Activated T-helper 1 cell treated with anti-CD3 and anti-CD28 coated beads, Interleukin-12 subunit alpha, Interleukin-12 subunit beta, Interleukin-2, Interleukin-4 antibody, amounts not matched to agents 30 ng/mL and 10 ng/mL and 1 ng/mL, durations not matched to agents 14 hours and 24 hours and 36 hours (primary cell): ENCODE measurements at places on chromosomes 4 and X.
A peak's percentile ranks its signal among the peaks of the same experiment; 100 is the strongest.

DNA sequence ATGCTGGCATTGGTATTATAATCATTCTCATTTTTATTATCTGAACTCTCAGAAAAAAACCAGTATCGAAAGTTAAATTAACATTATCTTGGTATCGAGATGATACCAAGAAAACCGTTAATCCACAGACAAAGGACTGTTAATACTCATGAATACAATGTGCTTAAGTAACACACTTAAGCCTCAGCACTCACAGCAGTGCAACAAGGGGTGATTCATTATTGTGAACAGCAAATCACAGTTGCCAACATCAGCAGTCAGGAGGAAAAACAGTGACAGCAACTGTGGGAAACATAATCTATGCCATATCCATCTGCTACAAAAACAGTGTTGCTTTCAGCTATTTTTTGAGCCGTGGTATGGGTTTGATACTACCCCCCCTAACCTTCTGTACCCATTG, 210.9 kb upstream of the ATOH1 start:
- no peaks in the 10 kb centered on the region for H3K4me1 ChIP-seq
- no peak overlapping the region for H3K4me3 ChIP-seq
- DNase-seq, result no peak
- H3K36me3 ChIP-seq, result no peaks in the 10 kb centered on the region

DNA sequence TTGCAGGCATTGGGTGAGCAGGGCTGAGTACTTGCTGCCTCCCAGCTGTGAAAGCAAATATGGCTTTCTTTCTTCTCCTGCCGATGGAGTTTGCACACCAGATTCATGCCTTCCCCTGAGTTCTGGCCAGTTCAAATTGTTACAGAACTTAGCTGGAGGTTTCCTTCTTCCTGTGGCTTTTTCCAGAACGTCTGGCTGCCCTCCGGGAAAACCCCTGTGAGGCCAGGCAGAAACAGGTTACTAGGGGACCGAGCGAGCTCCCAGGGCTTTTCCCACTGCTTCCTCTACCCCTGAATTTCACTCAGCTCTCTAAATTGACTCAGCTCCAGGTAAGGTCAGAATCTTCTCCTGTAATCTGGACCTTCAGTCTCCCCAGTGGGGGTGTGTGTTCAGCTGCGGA, 482.4 kb downstream of the C4orf33 start:
- no peak for DNase-seq
- no peak overlapping the region for H3K27ac ChIP-seq
- no peak overlapping the region for H3K4me3 ChIP-seq
- no peaks in the 10 kb centered on the region for H3K4me1 ChIP-seq
- no peaks in the 10 kb centered on the region for H3K27me3 ChIP-seq

GRCh38 chrX:75638332-75638731, 115.5 kb upstream of the ZDHHC15 start:
- no peaks in the 10 kb centered on the region for H3K27me3 ChIP-seq
- no peak overlapping the region for H3K4me3 ChIP-seq
- no peaks in the 10 kb centered on the region for H3K4me1 ChIP-seq
- H3K36me3 ChIP-seq, result no peaks in the 10 kb centered on the region
- no peak for DNase-seq
- no peak overlapping the region for H3K27ac ChIP-seq

DNA sequence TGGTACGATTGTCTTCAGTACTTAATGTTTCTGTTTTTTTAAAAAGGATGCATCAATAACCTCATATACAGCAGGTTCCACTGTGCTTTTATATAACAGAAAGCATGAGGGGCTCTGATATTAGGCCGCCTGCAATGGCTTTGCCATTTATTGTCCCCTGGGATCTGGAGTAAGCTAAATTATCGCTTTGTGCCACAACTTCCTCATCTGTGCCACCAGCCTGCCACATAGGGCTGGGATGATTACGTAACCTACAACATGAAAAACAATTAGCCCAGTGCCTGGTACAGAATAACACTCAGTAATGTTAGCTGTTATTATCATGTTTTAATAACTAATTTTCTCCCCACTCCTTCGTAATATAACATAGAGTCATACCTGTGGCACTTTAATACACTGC, 65.5 kb upstream of the TRIM2 start:
- no peaks in the 10 kb centered on the region for H3K36me3 ChIP-seq
- H3K4me1 ChIP-seq, result peaks cover 20% of the 10 kb centered on the region
- H3K4me3 ChIP-seq, result no peak overlapping the region
- H3K27me3 ChIP-seq, result peaks cover 23% of the 10 kb centered on the region
- no peak for DNase-seq
- H3K27ac ChIP-seq, result no peak overlapping the region

- no peaks in the 10 kb centered on the region for H3K36me3 ChIP-seq
- H3K27ac ChIP-seq, result no peak overlapping the region
- no peak for DNase-seq
- no peak overlapping the region for H3K4me3 ChIP-seq
- H3K4me1 ChIP-seq, result no peaks in the 10 kb centered on the region
These were observed 90.4 kb upstream of the CITED1 start for GRCh38 chrX:72396117-72396516.

DNA sequence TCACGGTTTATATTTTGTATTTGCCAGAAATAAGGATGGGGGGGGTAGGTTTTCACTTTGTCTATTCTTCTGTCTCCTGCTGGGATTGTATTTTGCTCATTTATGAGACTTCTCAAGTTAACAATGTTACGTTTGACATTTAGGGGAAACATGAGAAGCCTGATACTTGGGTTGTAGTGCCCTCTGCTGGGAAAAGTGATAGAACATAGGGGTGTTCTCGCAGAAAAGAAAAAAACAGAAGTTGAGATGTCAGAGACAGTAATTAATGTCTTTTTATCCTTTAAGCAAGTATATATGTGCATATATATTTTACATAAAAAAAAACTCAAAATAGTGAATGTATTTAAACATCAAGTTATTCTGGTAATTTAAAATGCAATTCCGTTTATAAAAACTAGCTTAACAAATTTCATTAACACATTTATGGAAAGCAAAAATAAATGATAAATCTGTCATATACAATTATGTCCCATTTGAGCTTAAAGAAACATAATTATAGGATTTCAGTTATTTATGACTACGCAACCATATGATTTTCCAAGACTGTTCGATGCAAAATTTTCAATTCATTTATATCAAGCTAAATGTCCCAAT, 46.0 kb upstream of the TMPRSS11F start:
- H3K27ac ChIP-seq, result no peak overlapping the region
- no peak overlapping the region for H3K4me3 ChIP-seq
- H3K27me3 ChIP-seq, result peaks cover 6% of the 10 kb centered on the region
- H3K4me1 ChIP-seq, result no peaks in the 10 kb centered on the region
- no peak for DNase-seq
- H3K36me3 ChIP-seq, result no peaks in the 10 kb centered on the region

DNA sequence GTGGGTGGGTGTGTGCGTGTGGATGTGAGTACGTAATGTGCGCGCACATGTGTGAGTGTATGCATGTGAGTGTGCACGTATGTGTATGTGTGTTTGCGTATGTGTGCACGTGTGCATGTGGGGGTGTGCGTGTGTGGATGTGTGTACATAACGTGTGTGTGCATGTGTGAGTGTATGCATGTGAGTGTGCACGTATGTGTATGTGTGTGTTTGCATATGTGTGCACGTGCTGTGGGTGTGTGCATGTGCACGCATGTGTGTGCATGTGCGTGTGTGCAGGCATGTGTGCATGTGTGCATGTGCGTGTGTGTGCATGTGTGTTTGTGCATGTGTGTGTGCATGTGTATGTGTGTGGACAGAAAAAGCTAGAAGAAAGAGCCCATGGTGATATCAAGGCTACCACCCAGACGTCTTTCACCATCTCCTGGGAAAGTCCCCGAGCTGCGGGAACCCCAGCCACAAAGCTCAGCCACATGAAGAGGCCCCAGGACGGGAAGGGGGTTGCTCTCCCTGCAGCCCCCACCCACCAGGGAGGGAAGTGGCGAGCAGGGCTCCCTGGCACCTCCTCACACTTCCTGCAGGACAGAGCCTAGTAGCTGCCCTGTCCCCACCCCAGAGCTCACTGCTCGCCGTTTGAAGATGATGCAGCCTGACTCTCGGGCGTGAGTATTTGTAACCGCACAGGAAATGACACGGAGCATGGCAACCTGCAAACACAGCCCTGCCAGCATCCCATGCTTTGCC, 108.3 kb downstream of the DCTD start:
- DNase-seq, result peak; percentile 73
- peaks cover 2% of the 10 kb centered on the region for H3K36me3 ChIP-seq
- H3K4me1 ChIP-seq, result no peaks in the 10 kb centered on the region
- peak overlapping the region; percentile 57 for H3K4me3 ChIP-seq
- H3K27ac ChIP-seq, result peak overlapping the region; percentile 91
- H3K27me3 ChIP-seq, result peaks cover 18% of the 10 kb centered on the region

DNA sequence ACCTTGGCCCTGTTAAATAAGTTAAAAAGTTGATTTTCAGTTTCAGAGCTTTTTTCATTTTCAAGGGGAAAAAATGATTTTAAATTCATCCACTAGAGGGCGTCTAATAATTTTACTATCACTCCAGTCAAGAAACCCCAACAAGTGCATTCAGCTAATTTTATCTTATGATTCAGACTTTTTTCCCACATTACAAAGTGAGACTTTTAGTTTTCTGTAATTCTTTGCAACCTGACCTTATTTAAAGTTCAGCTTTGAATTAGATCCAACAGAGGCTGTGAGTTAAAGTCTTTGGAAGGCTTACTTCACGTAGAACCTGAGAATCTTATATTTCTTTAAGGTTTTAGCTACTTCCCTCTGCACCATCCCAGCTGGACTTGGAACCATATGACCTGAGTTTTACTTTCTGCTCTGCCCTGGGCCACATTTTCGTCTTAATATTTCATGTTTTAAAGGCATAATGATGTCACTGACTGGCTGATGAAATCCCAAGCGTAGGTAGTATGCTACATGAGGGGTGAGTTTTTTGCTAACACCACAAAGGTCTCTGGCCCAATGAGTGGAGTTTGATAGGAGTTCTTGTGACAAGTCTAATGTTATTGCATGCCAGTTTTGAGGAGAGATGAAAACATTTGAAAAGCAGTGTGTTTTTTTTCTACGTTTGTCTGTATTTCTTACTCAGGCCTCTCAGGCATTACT, 7.2 kb downstream of the GNRHR start:
- H3K4me1 ChIP-seq, result peaks cover 13% of the 10 kb centered on the region
- no peaks in the 10 kb centered on the region for H3K27me3 ChIP-seq
- peaks cover 2% of the 10 kb centered on the region for H3K36me3 ChIP-seq
- no peak overlapping the region for H3K4me3 ChIP-seq

- no peak overlapping the region for H3K4me3 ChIP-seq
- no peak for DNase-seq
- peaks cover 8% of the 10 kb centered on the region for H3K36me3 ChIP-seq
- H3K27ac ChIP-seq, result no peak overlapping the region
- H3K27me3 ChIP-seq, result no peaks in the 10 kb centered on the region
These were observed 85.9 kb downstream of the ASMT start for GRCh38 chrX:1700757-1701156.

GRCh38 chrX:50881028-50881427, 29.5 kb upstream of the BMP15 start:
- H3K4me3 ChIP-seq, result no peak overlapping the region
- H3K27me3 ChIP-seq, result no peaks in the 10 kb centered on the region
- no peak overlapping the region for H3K27ac ChIP-seq

DNA sequence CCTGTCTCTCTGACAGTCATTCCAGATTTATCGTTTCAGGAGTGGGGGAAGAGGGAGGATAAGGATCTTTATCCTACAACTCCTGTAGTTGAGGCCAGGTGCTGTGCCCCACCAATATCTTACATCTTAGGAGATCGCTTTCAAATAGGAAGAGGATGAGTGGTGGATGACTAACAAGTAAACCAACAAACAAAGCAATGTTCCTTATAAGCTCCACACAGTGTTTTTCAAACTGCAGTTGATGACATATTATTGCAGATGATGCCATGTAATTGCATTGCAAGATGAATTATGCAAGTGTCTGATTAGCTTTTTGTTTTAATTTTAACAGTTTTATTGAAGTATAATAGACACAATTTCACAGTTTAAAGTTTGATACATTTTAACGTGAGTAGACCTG, 35.8 kb upstream of the TMEM164 start:
- DNase-seq, result no peak
- H3K4me1 ChIP-seq, result no peaks in the 10 kb centered on the region
- no peak overlapping the region for H3K27ac ChIP-seq
- H3K4me3 ChIP-seq, result no peak overlapping the region
- no peaks in the 10 kb centered on the region for H3K36me3 ChIP-seq

- no peak overlapping the region for H3K27ac ChIP-seq
- DNase-seq, result no peak
- H3K36me3 ChIP-seq, result no peaks in the 10 kb centered on the region
- no peak overlapping the region for H3K4me3 ChIP-seq
- no peaks in the 10 kb centered on the region for H3K4me1 ChIP-seq
- H3K27me3 ChIP-seq, result no peaks in the 10 kb centered on the region
These were observed 201.3 kb upstream of the GNPDA2 start for GRCh38 chr4:44927399-44928380.
